Fibroblast of villous mesenchyme (primary cell): ENCODE measurements at places on chromosomes 16 and 17.

GRCh38 chr16:64351121-64351520 lies 770.7 kb downstream of the CDH11 start:
- no peak for DNase-seq

DNA sequence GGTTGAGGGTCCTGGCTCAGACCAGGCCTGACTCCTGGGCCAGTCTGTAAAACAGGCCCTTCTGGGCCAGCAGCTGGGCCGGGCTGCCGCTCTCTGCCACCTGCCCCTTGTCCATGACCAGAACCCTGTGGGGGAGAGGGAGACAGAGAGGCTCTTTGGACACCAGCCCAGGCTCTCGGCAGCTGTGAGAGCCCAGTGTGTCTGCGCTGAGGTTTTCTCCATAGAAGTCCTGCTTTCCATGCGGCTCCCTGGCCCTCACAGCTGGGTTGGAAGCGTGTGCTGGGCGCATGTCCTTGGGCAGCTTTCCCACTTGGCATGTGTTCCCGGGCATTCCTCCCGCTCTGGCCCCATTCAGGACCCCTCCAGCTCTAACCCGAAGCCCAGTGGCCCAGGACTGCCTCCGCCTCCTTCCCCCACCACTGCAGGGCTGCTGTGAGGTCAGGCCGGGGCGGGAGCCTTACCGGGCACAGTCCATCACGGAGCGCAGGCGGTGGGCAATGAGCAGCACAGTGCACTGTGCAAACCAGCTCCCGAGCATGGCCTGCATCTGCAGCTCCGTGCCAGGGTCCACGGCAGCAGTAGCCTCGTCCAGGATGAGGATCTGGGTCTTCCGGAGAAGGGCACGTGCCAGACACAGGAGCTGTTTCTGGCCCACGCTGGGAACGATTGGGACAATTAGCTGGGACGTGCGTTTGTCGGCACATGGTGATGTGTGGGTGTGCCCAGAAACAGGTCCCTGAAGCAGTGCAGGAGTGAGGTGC lies 73.0 kb downstream of the ABCC6 start:
- peak; percentile 34 for DNase-seq

DNA sequence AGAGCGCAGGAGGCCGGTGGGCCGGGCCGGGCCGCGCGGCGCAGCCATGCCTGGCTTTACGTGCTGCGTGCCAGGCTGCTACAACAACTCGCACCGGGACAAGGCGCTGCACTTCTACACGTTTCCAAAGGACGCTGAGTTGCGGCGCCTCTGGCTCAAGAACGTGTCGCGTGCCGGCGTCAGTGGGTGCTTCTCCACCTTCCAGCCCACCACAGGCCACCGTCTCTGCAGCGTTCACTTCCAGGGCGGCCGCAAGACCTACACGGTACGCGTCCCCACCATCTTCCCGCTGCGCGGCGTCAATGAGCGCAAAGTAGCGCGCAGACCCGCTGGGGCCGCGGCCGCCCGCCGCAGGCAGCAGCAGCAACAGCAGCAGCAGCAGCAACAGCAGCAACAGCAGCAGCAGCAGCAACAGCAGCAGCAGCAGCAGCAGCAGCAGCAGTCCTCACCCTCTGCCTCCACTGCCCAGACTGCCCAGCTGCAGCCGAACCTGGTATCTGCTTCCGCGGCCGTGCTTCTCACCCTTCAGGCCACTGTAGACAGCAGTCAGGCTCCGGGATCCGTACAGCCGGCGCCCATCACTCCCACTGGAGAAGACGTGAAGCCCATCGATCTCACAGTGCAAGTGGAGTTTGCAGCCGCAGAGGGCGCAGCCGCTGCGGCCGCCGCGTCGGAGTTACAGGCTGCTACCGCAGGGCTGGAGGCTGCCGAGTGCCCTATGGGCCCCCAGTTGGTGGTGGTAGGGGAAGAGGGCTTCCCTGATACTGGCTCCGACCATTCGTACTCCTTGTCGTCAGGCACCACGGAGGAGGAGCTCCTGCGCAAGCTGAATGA lies 606 bp downstream of the THAP11 start:
- peak; percentile 55 for DNase-seq

DNA sequence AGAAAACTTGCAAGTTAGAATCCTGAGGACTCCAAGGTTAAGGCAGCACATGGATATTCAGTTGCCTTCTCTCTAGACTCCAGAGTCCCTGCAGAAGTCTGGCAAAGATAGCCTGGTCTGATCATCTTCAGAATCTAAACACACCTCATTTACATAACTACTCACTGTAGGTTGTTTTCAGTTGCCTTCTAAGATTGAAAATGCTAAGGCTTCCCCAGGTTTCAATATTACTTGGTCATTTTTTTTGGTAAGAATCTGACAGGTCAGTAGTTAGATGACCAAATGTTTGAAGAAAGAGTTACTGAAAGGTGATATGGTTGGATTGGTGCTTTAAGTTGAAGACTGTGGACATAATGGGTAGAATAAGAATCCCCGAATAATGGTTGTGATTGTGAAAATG lies 205.4 kb upstream of the KCNJ16 start:
- no peak for DNase-seq

DNA sequence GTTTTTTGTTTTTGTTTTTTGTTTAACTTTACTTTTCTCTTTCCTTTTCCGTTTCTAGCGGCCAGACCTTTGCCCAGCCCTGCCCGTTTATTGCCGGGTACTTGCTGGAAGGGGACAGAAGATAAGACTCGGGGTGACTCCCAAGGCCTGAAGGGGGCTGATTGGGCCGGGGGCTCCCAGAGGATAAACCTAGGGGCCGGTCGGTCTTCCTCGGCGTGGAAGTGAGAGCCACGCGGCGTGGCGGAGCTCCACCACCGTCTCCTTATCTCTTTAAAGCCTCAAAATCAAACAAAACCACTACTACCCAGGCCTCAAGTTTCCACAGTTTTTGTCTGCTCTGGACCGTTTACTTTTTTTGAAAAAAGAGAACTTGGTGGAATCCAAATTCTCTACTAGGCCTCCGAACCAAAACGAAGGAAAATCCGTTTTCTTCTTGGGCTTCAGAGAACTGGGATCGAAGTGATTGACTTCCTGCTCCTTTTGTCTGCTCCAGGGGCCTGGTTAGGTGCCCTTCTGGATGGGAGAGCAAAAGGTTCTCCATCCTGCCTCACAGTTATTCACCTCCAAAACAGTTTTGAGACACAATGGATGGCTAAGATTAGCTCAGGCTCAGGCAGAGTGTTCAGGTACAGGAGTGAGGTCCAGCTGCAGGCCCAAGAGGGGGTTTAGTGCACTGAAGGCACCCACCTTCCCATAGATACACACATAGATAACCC lies 8.5 kb upstream of the HOXB9 start:
- no peak for DNase-seq

- no peak for DNase-seq
Observed at GRCh38 chr16:3088450-3088849, 10.6 kb downstream of the ZSCAN10 start.

GRCh38 chr16:86508028-86508946 lies 2.0 kb upstream of the FOXF1 start:
- peak; percentile 55 for DNase-seq

- no peak for DNase-seq
Observed at GRCh38 chr17:60391471-60392041, 377 bp downstream of the USP32 start.

- no peak for DNase-seq
Observed at GRCh38 chr17:42315402-42316156, 27.3 kb downstream of the STAT5A start.

DNA sequence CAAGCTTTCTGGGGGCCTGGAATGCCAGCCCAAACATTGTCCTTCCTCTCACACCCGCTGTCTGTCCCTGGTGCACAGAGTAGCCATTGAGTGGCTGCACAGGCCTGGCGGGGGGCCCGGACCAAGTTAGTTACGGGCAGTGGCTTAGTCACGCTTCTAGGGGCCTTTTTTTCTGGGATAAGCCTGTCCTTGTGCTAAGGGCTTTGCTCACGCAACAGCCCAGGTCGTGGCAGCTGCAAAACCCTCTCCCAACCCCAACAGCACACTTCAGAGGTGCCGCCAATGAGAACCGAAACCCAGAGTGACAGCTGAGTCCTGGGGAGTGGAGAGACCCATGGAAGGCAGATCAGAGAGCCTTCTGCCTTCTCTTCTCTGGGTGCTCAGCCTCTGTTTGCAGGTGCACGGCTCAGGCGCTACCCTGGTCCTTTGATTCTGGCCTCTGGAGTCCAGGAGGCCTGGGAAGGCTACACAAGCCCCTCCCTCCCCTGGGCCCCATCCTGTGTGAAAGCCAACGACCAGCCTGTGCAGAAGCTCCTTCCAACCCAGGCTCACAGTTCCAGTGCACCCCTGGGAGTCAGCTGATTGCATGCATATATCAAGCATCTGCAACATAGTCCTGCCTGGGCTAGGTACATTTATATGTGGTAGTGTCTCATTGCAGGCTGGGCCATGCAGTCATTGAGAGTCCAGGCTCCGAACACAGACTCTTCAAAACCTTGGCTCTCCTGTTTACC lies 9.1 kb downstream of the WSCD1 start:
- no peak for DNase-seq

GRCh38 chr17:32909787-32910369 lies 18.1 kb upstream of the TMEM98 start:
- peak; percentile 89 for DNase-seq

DNA sequence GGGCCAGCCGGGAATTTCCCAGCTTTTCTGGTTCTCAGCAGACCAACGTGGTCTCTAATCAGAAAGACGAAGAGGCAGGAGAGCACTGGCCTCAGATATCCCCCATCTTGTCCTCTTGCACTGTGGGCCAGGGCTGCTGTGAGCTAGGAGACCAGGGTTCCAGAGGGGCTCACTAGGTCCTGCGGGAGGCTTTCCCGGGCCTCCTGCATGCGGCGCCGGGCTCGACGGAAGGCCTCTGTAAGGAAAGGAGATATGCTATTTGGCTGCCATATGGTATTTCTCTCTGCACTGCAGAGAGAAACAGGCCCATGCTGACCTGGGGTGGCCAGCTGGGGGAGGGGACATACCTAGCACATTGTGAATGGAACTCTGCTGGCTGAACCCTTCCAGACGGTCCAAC lies 13.1 kb downstream of the MKS1 start:
- no peak for DNase-seq
